ENCODE measurements at places on chromosomes 7 and 10. TPM values are rescaled to one million over a fixed set of nuclear protein-coding genes. Genes with fewer than 3 reads are reported as not detected.
A peak's percentile ranks its signal among the peaks of the same experiment; 100 is the strongest.

Gene CFAP46
- not detected for total RNA-seq

GRCh38 chr10:72445851-72446250 is 91.1 kb upstream of the DNAJB12 start:
- no peak overlapping the region for H3K27ac ChIP-seq
- H3K4me1 ChIP-seq, result no peaks in the 10 kb centered on the region
- no peaks in the 10 kb centered on the region for H3K27me3 ChIP-seq
- no peak overlapping the region for H3K4me3 ChIP-seq
- DNase-seq, result no peak
- no peaks in the 10 kb centered on the region for H3K36me3 ChIP-seq

DNA sequence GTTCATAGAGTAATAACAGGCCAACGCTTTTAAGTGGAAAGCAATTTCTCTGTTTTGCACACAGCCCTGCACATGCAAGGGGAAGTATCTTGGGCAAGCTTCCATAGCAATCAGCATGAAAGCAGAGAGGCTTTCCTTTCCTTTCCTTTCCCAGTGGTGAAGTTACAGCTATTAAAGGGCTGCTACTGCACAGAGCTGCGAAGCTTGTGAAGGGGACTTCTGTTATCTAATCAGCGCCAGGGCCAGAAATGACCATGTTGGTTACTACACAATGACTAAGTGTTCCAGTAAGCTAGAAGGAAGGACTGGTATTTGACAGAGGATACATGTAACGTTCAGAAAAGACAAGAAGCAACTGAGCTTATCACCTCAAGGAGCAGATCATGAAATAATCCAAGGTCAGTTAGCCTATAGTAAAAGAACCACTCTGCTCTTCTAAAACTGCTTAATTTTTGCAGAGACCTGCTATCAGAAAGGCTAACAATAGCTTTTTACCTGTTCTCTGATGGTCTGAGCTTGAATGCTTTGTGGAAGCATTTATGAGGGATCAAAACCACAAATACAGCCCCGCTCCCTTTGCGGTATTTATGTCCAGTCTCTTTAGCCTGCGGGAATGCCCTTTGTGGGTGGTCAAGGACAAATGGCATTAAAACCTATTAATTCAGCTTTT is 45.9 kb downstream of the SGMS1 start:
- H3K4me1 ChIP-seq, result peaks cover 47% of the 10 kb centered on the region
- peak overlapping the region; percentile 24 for H3K4me3 ChIP-seq
- no peaks in the 10 kb centered on the region for H3K27me3 ChIP-seq
- peak; percentile 85 for DNase-seq

DNA sequence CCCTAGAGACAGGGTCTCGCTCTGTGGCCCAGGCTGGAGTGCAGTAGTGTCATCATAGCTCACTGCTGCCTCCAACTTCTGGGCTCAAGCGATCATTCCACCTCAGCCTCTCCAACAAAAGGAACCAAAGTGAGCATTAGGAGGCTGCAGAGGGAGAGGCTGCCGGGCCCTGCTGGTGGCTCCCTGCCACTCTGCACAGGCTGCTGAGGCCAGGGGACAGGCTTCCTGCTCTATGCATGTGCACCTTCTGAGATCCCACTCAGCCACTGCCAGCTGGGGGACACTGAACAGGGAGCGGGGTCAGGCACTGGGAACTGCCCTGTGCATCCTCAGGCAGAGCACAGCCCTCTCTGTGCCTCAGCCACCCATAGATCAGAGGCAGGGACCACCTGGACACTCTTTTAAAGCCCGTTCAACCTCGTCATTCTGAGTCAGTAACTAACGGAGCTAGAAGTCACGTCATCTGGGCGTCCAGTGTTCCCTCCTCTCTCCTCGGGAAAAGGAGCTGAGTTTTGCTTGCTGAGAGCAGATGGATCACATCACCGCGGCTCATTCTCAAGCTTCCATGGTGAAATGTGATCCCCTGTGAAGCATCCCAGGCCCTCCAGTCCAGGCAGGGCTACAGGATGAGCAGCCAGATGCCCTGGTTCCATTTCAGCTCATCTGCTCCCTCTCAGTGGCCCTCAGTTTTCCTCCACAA is 109.6 kb downstream of the MYL10 start:
- no peaks in the 10 kb centered on the region for H3K4me1 ChIP-seq
- no peaks in the 10 kb centered on the region for H3K36me3 ChIP-seq
- H3K27ac ChIP-seq, result no peak overlapping the region
- DNase-seq, result no peak
- no peak overlapping the region for H3K4me3 ChIP-seq

Gene TMEM72
- not detected for total RNA-seq

DNA sequence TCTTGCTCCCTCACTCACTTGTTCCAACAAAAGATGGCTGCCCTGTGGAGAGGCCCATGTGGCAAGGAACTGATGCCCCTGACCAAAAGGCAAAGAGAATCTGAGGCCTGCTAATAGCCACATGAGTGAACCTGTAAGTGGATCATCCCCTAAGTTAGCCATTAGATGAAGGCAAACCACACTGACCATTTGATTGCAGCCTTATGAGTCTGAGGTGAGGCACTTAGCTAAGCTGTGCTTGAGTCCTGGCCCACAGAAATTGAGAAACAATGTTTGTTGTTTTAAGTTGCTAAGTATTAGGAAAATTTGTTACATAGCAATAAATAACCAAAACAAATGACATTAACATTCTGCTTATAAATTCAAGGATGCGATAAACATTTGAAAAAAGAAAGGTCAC is 100.1 kb upstream of the BET1 start:
- no peaks in the 10 kb centered on the region for H3K4me1 ChIP-seq
- no peaks in the 10 kb centered on the region for H3K36me3 ChIP-seq
- H3K27ac ChIP-seq, result no peak overlapping the region
- no peak for DNase-seq
- no peak overlapping the region for H3K4me3 ChIP-seq

GRCh38 chr10:31087011-31087410 is 55.3 kb upstream of the ZNF438 start:
- no peak overlapping the region for H3K4me3 ChIP-seq
- DNase-seq, result no peak
- H3K27ac ChIP-seq, result no peak overlapping the region
- no peaks in the 10 kb centered on the region for H3K36me3 ChIP-seq

DNA sequence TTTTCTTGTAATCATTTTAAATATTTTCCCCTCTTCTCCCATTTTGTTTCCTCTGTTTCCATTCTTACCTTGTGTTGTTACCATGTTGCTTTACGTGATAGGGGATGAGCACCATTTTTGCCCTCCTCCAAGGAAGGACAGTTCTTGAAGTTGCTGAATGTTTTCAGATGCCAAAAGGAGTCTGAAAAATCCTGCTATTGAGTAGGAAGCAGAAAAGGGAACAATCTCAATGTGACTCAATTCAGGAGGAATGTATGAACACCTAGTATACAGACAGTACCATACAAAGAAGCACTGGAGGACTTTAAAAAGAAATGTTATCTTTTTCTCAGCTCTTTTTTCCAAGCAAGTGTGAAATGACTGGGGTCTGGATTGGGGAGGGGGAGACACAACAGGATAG is 5.1 kb upstream of the NAMPT start:
- peaks cover 8% of the 10 kb centered on the region for H3K4me1 ChIP-seq
- H3K4me3 ChIP-seq, result no peak overlapping the region
- H3K36me3 ChIP-seq, result no peaks in the 10 kb centered on the region
- no peak for DNase-seq
- no peaks in the 10 kb centered on the region for H3K27me3 ChIP-seq
- no peak overlapping the region for H3K27ac ChIP-seq

DNA sequence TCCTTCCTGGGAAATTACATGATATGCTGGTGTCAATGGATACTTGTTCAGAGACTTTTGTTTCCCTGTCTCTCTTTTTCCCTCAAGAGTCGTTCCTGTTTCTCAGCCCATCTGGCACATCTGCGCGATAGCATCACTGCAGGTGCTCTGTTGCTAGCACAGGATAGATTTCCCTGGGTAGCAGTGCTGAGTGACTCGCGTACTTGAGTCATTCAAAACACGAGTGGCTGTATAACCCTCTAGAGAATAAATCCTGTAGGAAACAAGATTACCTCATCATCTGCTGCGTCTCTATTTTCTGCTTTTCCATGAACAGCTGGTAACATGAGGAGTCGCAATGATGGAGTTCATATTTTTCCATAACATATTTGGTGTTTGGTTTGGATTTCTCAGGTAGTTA is 452.0 kb upstream of the FZD8 start:
- no peak for DNase-seq
- no peak overlapping the region for H3K4me3 ChIP-seq
- no peak overlapping the region for H3K27ac ChIP-seq
- H3K4me1 ChIP-seq, result no peaks in the 10 kb centered on the region
- H3K36me3 ChIP-seq, result no peaks in the 10 kb centered on the region
- no peaks in the 10 kb centered on the region for H3K27me3 ChIP-seq
